Fibroblast of the aortic adventitia (primary cell): ENCODE measurements at places on chromosomes 2 and 18. TPM values are rescaled to one million over a fixed set of nuclear protein-coding genes. Genes with fewer than 3 reads are reported as not detected.

RBKS gene
- 1.3 and 1.4 TPM in 2 replicates for total RNA-seq

UGT1A5 gene
- total RNA-seq, result not detected in 2 replicates

DNA sequence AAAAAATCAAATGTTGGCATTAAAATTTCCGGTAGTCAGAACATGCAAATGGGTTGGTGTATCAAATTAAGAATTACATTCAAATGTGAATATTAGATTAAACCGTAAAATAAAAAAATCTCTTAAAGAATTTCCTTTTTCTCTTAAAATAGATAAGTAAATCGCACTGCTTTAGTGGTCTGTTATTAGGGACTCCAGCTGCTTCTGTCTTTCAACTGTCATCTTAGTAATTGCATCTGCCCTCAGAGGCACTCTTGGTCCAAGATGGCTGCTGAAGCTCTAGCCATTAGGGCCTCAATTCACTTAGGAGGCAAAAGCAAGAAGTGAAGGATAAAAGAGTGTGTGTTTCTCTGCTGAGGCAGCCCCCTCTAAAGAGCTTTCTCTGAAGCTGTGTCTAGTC is 132.4 kb downstream of the MGAT5 start:
- DNase-seq, result no peak

SNORC gene
- total RNA-seq, result 0.33 and 0.72 TPM in 2 replicates

GRCh38 chr2:64036034-64036705 is 16.9 kb upstream of the VPS54 start:
- DNase-seq, result peak; percentile 69

FOXD4L1 gene
- 0.09 and 0.16 TPM in 2 replicates for total RNA-seq

TTN gene
- 0.16 and 5.5 TPM in 2 replicates for total RNA-seq

GRCh38 chr2:132547090-132547687 is 122.8 kb downstream of the LYPD1 start:
- DNase-seq, result peak; percentile 89

DNA sequence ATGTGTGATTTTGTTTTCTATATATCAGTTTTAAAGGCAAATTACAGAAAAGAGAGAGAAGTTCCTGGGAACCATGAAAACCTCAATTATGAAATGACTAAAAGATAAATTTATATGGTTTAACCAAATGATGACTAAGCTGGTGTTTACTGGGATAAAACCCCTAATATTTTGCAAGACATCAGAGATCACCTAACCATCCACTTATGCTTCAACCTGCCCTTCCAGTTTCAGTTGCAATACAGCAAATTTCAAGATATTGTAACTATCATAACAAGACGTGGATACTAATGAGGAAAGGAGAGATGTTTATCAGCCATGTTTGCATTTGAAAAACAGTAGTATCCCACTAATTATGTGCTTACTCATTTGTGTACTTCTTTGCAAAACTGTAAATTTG is 108.2 kb downstream of the GAREM1 start:
- no peak for DNase-seq
